ENCODE measurements at places on chromosomes 5 and 9. TPM values are rescaled to one million over a fixed set of nuclear protein-coding genes. Genes with fewer than 3 reads are reported as not detected.
A peak's percentile ranks its signal among the peaks of the same experiment; 100 is the strongest.

DNA sequence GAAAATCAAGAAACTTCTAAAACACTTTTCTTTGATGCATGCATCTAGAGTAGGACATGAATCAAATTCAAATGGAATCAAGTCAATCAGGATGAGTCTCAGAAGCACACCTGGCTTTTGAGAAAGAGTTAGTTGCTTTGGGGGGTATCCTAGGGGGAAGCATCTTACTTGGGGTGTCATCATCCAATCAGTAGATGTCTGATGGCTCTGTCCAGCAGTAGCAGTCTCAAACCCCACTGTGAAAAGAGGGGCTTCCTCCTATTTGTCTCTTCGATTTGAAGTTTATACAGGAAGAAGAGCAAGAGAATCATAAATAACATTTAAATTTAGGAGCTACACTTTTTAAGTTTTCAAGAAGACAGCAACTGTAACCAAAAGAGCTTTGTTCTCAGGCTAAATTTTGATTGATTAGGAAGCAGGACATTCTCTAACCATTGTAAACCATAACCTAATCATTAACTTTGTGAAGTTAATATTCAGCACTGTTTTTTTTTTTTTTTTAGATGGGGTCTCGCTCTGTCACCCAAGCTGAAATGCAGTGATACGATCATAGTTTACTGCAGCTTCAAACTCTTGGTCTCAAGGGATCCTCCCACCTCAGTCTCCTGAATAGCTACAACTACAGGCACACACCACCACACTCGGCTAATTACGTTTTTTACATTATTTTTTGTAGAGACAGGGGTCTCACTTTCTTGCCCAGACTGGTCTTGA, 614.7 kb downstream of the CSNK1G3 start:
- no peak for ATAC-seq

- ATAC-seq: no peak
Measured at GRCh38 chr5:170501931-170502330, 1.9 kb upstream of the KCNIP1 start.

CHSY3 gene
- total RNA-seq: 1.0 TPM

DNA sequence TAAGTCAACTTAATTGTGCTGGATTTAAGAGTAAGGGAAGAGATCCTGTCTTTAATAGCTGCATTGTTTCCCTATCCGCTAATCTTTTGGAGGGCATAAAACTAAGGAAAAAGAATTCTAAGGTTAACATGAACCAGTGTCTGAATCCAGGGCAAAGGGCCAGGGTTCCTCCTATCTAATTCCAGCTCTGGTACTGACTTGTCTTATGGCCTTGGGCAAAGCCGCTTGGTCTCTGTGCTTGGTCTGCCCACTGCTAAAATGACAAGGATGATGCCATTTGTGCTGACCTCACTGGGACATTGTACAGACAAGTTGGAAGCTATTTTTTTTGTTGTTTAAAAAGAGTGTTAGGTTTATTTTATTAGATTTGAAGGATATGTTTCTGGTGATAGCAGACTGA, 334.7 kb upstream of the PIK3R1 start:
- no peak for ATAC-seq

CCDC180 gene
- 7.4 TPM for total RNA-seq

GRCh38 chr5:35266276-35266675, 36.0 kb upstream of the PRLR start:
- ATAC-seq: no peak

- peak; percentile 83 for ATAC-seq
Measured at GRCh38 chr5:68730220-68730978, 363.4 kb upstream of the SLC30A5 start.

GRCh38 chr5:11048760-11049159, 287.7 kb upstream of the DAP start:
- no peak for ATAC-seq

RC3H2 gene
- 45.8 TPM for total RNA-seq

DNA sequence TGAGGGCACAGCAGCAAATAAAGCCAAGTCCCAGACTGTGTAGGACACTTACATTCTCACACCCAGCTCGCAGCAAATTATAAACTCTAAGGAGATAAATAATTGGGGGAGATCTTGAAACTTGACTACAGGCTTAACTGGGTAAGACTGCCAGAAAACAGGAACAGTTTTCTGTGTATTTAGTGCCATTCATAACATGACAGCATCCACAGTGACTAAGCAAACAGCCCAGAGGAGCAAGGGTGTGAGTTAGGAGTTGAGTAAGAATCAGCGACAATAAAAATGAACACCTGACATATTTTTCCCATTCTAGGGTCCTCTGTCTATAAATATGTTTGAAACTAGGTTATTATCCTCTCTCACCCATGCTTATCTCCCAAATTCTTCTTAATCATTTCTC, 370.9 kb upstream of the WWC1 start:
- no peak for ATAC-seq

SUSD3 gene
- total RNA-seq: not detected

GRCh38 chr5:65482296-65482735, 596 bp upstream of the ADAMTS6 start:
- peak; percentile 29 for ATAC-seq

GRCh38 chr5:127685662-127686061, 17.5 kb upstream of the CCDC192 start:
- no peak for ATAC-seq

DNA sequence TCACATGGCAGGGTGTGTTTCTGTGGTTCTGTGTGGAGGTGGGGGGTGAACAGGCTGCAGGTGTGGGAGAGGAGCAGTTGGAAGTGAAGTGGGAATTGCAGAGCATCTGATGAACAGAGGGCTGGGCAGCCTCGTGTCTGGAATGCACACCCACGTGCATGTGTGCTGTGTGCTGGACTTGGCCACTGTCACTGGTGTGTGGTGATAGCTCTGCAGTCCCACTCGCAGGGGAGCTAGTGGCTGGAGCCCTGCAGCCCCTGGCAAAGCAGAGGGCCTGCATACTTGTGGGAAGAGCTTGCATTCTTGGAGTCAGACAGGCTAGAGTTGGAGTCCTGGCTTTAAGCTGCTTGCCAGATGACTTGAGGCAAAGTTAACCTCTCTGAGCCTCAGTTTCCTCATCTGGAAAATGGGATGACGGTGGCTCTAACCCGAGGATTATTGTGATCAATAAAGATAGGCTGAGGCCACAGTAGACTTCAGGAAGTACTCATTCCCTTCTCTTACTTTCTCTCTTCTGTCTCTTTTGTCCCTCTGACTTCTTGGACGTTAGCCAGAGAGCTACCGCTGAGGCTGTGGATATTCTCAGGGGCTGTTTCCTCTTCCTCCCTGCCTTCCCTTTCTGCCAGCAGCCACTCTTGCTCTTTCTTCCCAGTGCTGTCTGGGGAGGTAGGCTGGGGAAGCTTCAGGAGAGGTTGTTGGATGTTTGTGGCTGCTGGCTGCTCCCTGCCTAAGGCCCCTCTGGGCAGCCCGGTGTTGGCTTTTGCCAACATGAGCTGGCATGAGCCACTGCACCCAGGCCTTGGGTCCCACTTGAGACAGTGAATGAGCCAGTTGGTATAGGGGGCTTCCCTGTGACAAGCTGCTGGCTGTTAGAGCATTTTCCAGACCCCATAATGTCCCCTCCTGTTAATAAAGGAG, 18.3 kb downstream of the PSAT1 start:
- ATAC-seq: peak; percentile 6

GRCh38 chr9:136886610-136887597, 588 bp downstream of the TRAF2 start:
- peak; percentile 3 for ATAC-seq

LCN10 gene
- 0.49 TPM for total RNA-seq

HAVCR2 gene
- 0.59 TPM for total RNA-seq

FAT2 gene
- 0.13 TPM for total RNA-seq

DNA sequence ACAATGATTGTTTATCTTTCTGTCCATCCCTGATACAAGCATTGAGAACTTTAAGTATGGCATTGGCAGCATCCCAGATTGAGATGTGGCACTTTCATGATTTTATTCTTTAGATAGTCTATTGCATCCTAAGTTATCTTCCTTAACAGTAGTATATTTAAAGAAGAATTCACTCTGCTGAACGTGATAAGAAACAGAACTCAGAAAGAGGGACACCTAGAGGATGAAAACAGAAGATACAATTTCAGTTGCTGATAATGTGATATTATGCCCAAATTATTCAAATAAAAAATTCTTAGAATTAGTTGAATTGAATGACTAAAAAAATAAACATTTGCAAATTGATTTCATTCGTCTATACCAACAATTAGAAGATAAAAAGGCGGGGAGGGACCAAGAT, 218.1 kb upstream of the DMRTA1 start:
- ATAC-seq: no peak

GRCh38 chr9:127982912-127983311, 2.1 kb upstream of the EEIG1 start:
- ATAC-seq: no peak

PCDHB3 gene
- 1.9 TPM for total RNA-seq

DNA sequence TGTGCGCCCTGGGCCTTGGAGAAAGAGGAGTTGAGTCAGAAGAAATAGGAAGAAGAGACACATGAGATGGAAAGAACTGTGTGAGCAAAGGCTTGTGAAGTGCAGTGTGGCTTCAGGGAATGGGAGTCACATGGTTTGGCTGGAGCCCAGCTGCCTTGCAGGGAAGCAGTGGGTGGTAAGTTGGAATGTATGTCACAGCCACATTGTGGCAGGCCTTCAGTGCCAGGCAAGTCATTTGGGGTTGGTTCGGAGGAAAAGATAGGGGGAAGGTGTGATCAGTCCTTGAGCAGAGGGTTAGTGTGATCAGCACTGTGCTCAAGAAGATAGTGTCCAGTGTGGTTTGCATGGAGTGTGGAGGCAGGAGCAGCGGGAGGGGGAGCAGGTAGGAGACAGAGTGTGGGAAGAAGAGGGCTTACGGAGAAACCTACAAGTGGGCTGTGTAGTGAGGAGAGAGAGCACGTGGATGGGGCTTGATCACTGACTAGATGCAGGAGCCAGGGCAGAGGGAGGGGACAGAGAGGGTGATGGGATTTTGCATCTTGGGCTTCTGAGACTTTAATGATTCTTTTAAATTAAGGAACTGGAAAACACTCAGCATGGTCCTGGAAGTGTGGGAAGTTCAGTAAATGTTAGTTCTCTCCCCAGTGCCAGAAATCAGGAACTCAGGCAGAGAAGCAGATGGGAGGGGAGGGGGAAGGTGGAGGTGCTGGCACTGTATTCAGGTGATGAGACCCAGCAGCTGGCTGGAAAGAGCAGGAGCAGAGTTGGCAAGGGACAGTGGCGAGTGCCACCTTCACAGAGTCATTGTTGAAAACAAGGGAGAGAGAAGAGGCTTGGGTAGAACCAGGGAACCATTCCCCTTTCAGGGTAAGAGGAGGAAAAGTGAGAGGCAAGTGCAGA, 46.6 kb downstream of the ARHGAP26 start:
- ATAC-seq: peak; percentile 74

- ATAC-seq: peak; percentile 74
Measured at GRCh38 chr5:133706506-133707430, 94.4 kb upstream of the FSTL4 start.

GRCh38 chr9:8514760-8515159, 715.2 kb upstream of the DMAC1 start:
- ATAC-seq: no peak

DNA sequence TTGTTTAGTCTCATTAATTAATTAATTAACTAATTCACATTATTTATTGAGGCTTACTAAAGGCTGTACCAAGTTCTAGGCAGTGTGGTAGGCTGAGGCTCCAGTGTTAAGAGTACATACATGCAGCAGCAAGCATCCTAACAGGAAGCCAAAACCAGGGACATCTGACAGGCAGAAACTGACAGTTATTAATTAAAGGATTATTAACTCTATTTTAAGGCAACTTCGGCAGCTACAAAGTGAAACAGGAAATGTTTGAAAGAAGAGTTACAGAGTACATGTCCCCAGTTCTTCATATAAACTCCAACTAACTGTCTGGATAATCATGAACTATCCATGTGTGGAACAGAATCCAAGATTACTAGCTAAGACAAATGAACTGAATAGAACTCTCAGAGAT, 39.3 kb upstream of the GABRB2 start:
- ATAC-seq: no peak

PCDHB15 gene
- total RNA-seq: 4.7 TPM

- ATAC-seq: no peak
Measured at GRCh38 chr5:109324931-109325330, 84.8 kb downstream of the PJA2 start.

ADAMTSL1 gene
- total RNA-seq: 6.9 TPM

DNA sequence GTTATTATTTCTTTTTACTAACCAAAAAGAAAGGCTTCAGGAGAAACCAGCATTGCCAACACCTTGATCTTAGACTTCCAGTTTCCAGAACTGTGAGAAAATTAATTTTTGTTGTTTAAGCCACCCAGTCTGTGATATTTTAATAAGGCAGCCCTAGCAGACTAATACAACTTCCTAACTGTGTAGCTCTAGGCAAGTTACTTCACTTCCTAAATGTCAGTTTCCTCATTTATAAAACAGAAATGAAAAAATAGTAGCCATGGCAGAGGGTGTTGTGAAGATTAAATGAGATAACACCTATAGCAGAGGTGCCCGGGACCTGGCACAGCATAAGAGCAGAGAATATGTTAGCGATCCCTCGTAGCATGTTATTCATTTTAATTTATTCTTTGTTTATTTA, 66.6 kb upstream of the HAND1 start:
- no peak for ATAC-seq

- ATAC-seq: no peak
Measured at GRCh38 chr5:83718936-83719495, 1.6 kb downstream of the HAPLN1 start.

GRCh38 chr9:34647651-34648050, 1.2 kb downstream of the GALT start:
- ATAC-seq: no peak

LRRC19 gene
- 0.94 TPM for total RNA-seq

GRCh38 chr5:83900306-83900705, 179.7 kb upstream of the HAPLN1 start:
- no peak for ATAC-seq

- ATAC-seq: peak; percentile 51
Measured at GRCh38 chr9:72955126-72955455, 2.2 kb upstream of the ALDH1A1 start.

SLC36A2 gene
- total RNA-seq: 0.45 TPM

PCDHA10 gene
- 2.5 TPM for total RNA-seq

CETN3 gene
- total RNA-seq: 39.3 TPM

DNA sequence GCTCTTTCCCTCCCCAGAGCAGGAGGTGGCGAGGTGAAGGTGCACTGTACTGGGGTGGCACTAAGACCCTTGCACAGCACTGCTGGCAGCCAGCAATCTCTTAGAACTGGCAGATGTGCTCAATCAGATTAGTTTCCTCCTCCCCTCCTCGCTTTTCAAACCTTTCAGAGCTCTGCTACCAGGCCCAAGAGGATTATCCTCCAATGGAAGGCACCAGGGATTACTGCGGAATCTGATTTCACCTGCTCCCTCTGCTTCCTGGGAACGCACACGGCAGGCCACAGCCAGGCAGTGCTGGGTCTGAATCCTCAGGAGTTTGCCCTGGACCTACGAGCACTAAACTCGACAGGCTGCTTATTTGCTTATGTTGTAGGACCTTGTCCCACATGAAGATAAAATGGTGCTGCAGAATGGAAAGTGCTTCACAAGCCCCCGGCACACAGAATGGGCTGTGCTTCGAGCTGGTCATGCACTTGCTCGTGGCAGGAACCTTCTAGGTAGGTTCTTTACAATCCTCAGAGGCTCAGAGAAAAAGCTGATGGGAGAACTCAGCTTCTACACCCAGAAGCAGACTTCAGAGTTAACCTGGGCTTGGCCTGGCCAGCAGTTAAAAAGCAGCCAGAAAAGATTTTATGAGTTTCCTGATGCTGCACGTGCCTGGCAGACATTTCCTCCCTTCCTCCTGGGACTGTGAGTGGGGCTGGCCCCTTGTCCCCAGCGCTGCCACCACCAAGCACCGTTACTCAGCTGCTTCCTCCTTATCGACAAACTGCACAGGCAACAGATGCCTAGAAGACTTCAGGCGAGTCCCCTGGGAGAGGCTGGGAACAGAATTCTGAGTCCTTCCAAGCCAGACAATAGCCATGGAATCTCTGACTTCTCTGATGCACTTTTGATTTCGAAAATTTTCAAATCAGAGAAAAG, 33.1 kb downstream of the FABP6 start:
- no peak for ATAC-seq
